ENCODE measurements at places on chromosomes 6 and 20.
A peak's percentile ranks its signal among the peaks of the same experiment; 100 is the strongest.

GRCh38 chr6:92496527-92496926 is 922.8 kb downstream of the EPHA7 start:
- DNase-seq = no peak

GRCh38 chr6:148867862-148868261 is 121.0 kb downstream of the UST start:
- DNase-seq = peak; percentile 65

GRCh38 chr20:63808964-63809674 is 21.9 kb downstream of the ZBTB46 start:
- no peak for DNase-seq

- DNase-seq = peak; percentile 57
Observed at GRCh38 chr6:72616406-72617015, 5.4 kb upstream of the KCNQ5 start.

- DNase-seq = peak; percentile 87
Observed at GRCh38 chr6:113813142-113813541, 44.0 kb upstream of the MARCKS start.

GRCh38 chr6:150631984-150632642 is 32.4 kb downstream of the PLEKHG1 start:
- DNase-seq = no peak

DNA sequence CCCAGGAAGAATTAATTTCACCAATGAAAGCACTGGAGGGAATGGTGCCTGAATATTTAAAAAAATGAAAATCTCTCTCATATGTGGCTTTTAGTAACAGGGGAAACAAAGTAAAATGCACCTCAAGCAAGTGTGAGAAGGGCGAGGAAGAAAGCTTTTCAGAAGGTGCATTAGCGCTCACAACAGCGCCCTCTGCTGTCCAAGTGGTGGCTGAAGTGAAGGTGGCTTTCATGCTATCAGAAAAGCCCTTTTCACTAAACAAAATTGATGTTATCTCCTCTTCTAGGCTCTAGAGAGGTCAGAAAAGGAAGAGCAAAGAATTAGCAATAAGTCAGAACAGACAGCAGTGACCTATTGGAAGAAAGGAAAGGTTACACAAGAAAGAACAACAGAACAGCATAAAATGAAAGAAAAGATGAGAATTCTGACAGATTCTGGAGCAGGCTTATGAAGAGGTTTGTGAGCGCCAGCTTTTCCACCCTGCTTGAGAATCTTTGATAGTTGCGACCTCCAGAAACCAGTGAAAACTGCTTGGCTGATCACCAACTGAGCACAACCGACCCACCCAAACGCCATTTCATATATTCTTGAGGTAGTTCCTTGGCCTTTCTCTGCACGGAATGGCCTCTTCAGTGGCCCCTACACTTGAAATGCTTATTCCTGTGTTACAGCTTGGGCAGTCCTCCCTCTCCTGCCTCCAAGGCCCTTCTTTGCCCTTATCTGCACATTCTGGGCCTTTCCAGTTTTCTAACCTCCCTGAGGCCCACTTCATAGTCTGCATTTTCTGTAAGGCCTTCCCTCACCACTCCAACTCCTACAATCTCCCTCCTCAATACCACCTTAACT is 45.3 kb downstream of the SMLR1 start:
- DNase-seq = peak; percentile 59

GRCh38 chr6:36121787-36122494 is 8.4 kb upstream of the MAPK13 start:
- DNase-seq = no peak

DNA sequence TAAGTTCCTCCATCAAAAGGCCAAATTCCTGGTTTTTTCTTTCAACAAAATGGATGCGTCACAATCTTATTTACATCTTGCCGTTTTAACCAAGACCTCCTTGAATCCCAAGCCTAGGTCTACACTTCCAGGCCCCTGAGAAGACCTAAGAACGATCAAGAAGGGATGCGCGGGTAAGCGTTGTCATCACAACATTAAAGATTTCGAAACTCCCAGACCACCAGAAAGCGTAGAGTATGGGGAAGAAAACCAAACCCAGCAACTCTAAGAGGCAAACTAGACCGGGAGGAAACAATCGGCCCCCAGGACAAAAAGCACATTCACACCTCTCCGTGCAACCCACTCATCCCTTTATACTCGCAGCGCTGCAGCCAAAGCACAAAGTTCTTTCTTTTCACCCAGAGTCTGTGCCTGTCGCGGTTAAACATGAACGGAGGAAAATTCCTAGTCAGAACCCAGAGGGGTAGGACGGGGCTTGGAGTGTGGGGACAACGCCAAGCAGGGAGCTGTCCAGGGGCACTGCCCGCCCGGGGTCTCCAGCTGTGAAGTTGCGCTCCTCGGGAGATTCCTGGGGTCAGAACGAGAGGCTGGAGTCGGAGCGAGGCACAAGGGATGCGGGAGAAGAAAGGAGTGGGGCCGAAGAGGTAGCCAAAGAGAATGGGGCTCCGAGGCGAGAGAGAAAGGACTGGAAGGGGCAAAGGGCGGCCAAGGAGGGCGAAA is 725 bp downstream of the OSER1 start:
- peak; percentile 42 for DNase-seq

- DNase-seq = no peak
Observed at GRCh38 chr6:86775893-86776292, 161.4 kb upstream of the HTR1E start.

- no peak for DNase-seq
Observed at GRCh38 chr6:154468760-154469159, 41.7 kb downstream of the CNKSR3 start.

DNA sequence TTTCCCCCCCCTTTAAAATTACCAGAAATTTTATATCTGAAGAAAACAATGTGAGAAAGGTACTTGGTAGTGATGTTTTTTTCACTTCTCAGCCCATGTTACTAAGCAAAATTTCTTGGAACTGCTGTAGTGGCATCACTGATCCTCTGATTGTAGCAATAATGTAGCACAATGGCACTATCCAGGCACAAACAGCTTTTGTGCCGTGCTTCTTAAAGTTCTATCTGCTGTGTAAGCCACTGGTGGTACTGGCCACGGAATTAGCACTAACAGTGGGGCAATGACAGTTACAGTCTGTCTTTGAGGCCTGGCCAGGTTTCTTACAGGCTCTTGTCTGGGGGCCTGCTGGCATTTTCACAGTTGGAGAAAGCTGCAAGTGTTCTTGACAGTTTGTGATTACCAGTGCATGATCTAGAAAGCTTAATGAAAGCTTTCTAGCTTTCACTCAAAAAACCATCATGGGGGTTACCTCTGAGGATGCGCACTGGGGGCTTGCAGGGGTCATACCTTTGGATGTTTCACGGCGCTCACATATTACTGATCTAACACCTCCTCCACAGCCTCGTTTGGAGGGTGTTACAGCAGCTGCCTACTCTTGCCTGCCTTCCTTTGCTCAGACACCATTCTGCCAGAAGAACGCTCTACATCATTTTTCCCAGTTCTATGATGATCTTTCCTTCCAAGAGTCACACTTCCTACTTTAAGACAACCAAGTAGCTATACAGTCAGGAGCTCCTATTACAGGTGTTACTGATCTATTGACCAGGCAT is 58.4 kb upstream of the ARMH2 start:
- no peak for DNase-seq

DNA sequence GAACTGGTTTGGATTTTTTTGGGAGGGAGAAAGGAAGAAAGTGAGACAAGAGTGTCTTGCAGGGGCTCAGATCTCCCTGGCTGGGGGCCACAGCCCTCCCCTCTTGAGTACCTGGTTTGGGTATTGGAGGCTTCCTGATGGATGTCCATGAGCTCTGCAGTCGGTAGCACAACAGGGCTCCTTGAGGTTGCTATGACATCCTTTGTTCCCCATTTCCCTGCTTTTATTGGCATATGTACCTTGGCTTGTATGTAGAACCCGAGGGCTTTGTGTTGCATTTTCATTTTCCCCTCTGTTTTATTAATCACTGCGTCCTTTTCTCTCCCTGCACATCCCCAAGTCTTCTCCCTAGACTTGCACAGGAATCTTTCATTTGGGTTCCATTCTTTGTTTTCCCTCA is 355.5 kb upstream of the TSHZ2 start:
- no peak for DNase-seq

DNA sequence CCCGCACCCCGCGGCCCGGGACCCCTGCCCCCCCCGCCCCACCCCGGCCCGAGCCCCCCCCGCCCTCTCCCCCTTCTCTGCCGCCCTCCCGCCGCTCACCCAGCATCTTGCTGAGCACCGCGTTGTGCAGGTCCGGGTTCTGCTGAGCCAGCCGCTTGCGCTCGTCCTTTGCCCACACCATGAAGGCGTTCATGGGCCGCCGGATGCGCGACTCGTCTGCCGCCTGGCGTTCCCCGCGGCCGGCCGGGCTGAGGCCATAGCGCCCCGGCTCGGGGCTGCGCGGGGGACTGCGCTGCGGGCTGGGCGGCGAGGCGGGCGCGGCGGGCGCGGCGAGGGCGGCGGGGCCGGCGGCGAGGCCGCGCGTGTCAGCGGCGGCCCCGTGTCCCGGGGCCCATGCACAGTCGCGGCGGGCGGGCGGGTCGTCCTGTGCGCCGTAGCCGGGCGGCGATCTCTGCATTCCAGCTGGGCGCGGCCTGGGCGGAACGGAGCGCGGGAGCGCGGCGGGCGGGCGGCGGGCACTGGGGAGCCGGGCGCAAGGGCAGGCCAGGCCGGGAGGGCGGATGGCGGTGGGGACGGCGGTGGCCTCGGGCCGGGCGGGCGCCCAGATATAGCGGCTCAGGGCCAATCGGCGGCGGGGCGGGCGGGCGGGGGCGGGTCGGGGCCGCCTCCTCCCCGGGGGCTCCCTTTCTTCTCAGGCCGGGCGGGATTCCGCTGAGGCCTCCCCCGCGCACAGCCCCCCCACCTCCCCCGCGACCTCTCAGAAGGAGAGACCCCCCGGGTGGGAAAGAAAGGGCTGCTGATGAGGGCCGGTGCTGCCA is at the start of gene SOX18:
SOX18 (minus strand) TSS at position 580 of the 818 bp plus-strand sequence; CDS start at position 457, 123 bp downstream.
- DNase-seq = peak; percentile 51

DNA sequence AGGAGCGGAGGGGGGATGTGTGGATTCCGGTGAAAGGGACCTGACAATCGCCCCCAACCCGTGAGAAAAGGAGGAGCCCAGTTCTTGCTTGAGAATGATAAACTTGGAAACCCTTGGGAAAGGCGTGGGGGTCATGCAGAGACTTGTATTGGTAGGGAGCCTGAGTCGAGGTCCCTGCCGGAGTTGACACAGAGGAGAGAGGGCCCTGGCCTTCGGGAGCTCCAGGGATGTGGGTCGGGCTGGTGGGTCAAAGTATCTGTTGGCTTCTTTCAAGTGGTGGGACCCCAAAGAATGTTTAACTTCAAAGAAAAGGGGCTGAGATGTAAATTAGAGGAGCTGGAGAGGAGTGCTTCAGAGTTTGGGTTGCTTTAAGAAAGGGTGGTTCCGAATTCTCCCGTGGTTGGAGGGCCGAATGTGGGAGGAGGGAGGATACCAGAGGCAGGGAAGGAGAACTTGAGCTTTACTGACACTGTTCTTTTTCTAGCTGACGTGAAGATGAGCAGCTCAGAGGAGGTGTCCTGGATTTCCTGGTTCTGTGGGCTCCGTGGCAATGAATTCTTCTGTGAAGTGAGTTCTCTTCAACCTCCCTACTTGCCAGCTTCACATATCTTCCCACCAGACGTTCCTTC is 571 bp downstream of the CSNK2B start:
- DNase-seq = peak; percentile 34

- DNase-seq = no peak
Observed at GRCh38 chr6:89449193-89449592, 16.2 kb downstream of the ANKRD6 start.

- DNase-seq = no peak
Observed at GRCh38 chr20:56018716-56019115, 13.4 kb upstream of the CBLN4 start.

GRCh38 chr6:44004136-44004535 is 123.1 kb downstream of the MRPL14 start:
- DNase-seq = peak; percentile 15

DNA sequence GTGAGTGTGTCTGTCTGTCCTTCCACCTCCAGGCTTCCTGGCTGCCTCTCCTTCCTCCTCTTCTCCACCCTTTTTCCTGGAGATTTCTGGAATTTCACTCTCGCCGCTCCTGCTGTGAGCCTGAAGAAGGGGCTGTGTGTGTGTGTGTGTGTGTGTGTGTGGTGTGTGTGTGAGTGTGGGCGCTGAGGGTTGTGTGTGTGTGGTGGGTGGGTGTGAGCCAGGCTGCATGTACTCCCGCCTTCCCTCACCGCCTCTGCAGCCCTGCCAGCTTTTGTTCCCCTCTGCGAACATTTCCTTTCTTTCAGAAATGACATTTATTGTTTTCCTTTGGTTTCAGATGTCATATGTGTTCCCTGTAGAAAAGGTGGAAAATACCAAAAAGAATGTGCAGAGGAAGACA is 76.0 kb downstream of the SRC start:
- no peak for DNase-seq

DNA sequence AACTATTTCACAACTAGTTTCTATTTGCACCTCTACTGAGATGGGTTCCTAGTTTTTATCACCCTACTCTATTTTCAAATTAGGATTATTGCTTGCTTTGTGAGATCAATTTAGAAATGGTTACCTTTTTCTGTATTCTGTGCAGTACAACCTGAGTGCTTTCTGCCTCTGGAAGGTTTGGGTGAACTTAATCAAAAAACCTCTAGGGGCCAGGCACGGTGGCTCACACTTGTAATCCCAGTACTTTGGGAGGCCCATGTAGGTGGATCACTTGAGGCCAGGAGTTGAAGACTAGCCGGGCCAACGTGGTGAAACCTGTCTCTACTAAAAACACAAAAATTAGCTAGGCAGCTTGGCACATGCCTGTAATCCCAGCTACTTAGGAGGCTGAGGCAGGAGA is 63.3 kb downstream of the SCAF8 start:
- DNase-seq = no peak

DNA sequence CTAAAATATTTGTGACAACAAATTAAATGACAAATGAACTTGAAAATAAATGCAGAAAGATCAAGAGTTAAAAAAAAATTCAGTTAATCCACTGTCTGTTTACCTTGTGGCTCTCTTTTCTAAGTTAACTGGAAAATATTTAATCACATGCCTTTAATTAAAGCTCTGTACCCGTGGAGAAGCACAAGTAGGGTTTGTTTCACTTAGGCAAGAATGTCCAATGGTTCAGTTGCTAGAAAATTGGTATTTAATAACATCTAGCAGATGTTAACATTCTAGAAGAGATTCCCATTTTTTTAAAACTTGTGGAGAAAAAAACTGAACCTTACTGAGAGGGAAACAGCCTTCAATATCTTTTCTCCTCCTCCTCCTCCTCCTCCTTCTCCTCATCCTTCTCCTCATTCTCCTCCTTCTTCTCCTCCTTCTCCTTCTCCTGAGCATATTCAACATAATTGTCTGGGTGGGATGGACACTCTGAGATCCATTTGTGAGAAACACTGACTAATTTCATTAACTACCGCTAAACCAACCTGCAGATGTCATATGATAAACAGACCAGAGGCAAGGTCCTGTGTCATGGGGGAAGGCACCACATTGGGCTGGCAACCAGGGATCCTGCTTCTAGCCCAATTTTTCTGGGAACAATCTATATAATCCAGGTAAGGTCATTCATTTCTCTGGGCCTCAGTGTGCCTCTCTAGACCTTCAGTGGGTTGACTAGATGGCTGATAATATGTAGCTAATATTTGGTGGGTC is 44.1 kb upstream of the AKIRIN2 start:
- no peak for DNase-seq

DNA sequence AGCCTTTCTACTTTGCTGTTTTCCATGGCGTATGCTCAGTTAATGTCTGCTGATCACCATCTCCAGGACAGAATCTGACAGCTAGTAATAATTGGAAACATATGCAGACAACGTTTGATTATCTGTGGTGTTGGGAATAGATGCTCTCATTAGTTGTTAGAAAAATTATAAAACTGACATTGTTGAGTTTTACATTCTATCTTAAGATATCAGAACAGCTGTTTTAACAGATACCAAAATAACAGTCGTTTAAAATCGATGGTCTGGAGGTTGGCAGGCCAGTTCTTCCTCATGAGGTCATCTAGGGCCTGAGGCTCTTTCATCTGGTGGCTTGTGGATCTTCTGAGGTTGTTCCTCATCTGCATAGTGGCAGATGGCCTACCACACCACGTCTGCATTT is 137.6 kb downstream of the AIG1 start:
- peak; percentile 19 for DNase-seq

Measured in EH (cell line).